Natural killer cell (primary cell): ENCODE measurements at places on chromosomes 16 and 17. TPM values are rescaled to one million over a fixed set of nuclear protein-coding genes. Genes with fewer than 3 reads are reported as not detected.

HOXB13 gene
- total RNA-seq: not detected

ZFP3 gene
- total RNA-seq: 5.1 TPM

PRSS33 gene
- 0.20 TPM for total RNA-seq

KRTAP4-5 gene
- not detected for total RNA-seq

CTRB2 gene
- not detected for total RNA-seq

KRT17 gene
- total RNA-seq: not detected

EVI2A gene
- total RNA-seq: 32.4 TPM

DNA sequence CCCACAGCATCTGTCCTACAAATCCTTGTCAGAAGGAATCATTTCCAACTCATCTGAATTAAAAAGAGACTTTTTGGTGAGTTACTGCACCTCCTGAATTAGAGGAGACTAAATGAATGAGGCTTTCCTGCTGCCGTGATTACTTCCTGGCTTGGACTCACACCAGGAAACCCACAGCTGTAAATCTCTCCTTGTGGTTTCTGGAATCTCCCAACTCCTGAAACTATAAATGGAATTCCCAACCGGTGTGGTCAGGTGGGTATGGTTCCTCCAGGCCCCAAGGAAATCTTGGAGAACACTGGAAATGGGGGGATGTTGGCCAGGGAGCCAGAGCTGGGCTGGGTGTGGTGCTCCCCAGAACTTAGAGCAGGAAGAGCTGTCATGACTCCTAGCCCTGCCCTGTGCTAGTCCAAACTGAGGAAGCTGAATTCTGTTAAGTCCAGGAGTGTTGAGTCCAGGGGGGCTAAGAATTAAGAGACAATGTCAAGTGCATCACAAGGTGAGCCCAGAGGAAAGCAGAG is 216.4 kb downstream of the GSG1L start:
- DNase-seq: no peak
- H3K27ac ChIP-seq: no peak overlapping the region
- no peaks in the 10 kb centered on the region for H3K4me1 ChIP-seq

DNA sequence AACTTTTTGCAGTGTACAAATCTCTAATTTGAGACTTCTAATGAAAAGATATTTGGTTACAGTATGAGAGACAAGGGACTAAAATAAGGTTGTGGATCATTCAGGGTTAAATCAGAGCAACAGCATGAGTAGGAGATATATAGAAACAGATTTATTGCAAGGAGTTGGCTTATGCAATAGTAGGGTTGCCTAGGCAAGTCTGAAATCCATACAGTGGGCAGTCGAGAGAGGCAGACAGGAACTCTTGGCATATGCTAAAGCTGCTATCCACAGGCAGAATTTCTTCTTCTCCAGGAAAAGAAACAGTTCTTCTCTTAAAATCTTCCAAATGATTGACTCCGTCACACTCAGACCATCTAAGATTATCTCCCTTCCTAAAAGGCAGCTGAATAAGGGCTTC is 500.8 kb downstream of the MAF start:
- no peak for DNase-seq
- no peak overlapping the region for H3K27ac ChIP-seq
- H3K27me3 ChIP-seq: no peaks in the 10 kb centered on the region
- H3K4me1 ChIP-seq: no peaks in the 10 kb centered on the region
- no peaks in the 10 kb centered on the region for H3K36me3 ChIP-seq

- no peak for DNase-seq
- no peaks in the 10 kb centered on the region for H3K27me3 ChIP-seq
- H3K27ac ChIP-seq: no peak overlapping the region
- H3K36me3 ChIP-seq: no peaks in the 10 kb centered on the region
- no peak overlapping the region for H3K4me3 ChIP-seq
Observed at GRCh38 chr17:28426081-28426519, 20.1 kb upstream of the SLC46A1 start.

DNA sequence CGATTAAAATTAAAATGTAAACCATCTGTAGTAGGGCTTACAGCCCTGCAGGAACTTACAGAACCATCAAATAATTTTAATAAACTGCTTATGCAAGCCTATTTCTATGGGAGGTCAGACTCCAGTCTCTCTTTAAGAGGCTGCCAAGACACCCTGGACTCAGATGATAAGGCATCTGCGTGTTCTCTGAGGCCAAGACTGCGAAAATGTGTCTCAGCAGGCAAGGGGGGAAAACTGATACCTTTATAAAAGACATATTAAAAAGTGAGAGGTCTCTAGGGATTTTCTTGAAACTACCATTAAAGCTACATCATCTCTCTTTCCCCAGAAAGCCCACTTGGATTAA is 32.2 kb downstream of the MPHOSPH6 start:
- H3K27me3 ChIP-seq: no peaks in the 10 kb centered on the region
- no peak overlapping the region for H3K4me3 ChIP-seq
